ENCODE measurements at places on chromosomes 3 and 15.

DNA sequence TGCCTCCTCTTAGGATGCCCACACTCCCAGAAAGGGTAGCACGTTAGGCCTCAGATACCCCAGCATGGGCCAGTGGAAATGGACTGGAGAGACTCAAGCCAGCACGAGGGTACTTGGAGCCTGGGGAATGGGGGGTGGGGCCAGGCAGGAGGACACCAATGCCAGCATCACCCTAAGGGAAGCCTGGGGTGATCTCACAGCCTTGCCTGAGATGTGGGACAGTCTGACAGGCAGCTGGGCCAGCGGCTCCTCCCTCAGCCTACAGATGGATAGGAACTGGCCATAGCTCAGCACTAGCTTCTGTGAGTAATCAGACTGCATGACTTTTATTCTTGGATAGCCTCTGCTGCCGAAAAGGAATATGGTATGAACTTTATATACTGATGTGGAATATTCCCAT is 59.6 kb upstream of the MRPS22 start:
- DNase-seq, result no peak

- DNase-seq, result no peak
Observed at GRCh38 chr3:11161666-11162065, 7.4 kb downstream of the HRH1 start.

GRCh38 chr3:46423588-46423987 is 16.5 kb downstream of the CCRL2 start:
- DNase-seq, result no peak

DNA sequence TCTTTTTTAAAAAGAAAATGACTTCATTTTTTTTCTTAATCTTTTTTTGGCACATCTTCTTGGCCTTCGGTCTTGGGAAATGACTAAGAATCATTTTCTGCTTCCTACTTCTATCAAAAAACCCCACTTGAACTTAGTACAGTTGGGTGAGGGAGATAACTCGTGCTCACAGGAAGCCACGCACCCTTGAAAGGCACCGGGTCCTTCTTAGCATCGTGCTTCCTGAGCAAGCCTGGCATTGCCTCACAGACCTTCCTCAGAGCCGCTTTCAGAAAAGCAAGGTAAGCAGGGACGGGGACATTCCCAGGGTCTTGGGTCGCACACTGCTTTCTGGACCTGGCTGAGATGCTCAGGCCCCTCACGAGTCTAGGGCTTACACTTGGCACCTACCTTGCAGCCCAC is at the start of gene CCR4:
TSS of gene CCR4 (plus strand) at position 235 of the 402 bp plus-strand sequence. CDS start 1,779 bp downstream, outside the sequence.
- DNase-seq, result peak; percentile 51

GRCh38 chr3:107973152-107973551 is 117.7 kb downstream of the CD47 start:
- no peak for DNase-seq

- no peak for DNase-seq
Observed at GRCh38 chr3:151372063-151372820, 12.3 kb downstream of the P2RY12 start.

Data from stimulated activated CD4-positive, alpha-beta T cell treated with anti-CD3 and anti-CD28 coated beads, TNF-alpha, amount 100 ng/mL, for 48 hours (primary cell).